ENCODE measurements at places on chromosomes 16 and 17.

DNA sequence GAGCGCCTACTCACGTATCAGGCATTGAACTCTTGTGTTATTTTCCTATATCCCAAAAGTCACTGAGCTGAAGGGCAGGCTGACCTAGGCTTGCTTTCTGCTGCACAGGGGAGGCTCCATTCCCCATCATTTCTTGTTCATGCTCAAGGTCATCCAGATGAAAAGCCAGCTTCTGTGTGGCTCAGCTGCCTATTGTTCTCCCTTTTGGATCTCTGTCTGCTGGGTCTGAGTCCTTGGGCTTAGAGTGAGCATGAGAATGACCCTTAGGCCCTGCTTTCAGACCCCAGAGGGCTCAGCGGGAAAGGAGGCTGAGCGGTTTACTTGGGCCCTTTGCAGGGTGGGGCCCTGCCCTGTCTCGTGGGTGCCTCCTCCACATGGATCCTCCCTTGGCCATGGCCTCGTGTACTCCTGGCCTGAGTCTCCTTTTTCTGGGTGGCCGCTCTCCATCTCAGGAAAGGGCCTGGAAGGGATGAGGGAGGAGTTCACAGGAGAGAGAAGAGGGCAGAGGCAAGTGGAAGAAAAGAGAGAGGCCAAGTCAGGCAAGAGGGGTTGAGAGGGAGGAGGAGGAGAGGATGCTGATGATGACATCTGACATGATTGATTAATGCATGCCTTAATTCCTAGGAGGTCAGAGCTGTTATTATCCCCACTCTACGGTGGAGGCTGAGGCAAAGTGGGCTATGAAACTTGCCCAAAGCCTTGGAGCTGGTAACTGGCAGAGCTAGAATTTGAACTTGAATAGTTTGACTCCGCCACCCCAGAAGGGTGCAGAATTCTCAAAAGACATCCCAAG, 19.8 kb upstream of the MAP3K14 start:
- DNase-seq, result no peak

DNA sequence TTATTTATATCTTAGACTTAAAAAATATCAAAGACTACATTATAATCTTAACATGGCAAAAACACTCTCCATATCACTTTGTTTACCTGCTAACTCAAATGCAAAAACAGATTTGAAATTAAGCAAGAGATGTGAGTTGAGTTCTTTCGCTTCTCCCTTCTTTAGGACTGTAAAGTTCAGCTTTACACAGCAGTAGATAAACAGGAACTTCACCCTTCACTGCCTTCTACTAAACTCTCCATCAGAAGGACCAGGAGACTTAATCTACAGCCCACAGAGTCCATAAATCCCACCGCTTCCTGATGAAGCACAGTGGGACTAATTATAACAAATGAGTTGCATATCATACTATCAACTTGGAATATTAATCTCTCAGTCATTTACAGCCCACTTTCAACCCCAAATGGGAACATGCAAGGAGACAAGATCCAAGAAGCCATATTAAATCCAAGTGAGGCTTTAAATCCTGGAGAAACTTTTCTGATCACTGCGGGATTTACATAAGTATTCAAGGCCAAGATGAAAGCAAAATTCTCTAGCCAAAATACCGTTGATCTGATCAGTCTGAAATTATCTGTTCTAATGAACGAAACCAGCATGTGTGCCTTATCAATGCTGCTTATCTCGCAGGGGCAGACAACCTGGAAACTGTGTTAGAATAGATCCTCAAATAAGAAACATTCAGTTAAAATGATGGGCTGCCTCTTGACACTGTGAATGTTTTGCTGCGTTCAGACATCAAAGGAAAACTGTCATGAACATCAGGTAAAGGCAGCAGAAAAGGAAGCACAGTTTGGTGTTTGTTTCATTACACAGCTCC, 1.6 kb downstream of the AMFR start:
- DNase-seq, result no peak

DNA sequence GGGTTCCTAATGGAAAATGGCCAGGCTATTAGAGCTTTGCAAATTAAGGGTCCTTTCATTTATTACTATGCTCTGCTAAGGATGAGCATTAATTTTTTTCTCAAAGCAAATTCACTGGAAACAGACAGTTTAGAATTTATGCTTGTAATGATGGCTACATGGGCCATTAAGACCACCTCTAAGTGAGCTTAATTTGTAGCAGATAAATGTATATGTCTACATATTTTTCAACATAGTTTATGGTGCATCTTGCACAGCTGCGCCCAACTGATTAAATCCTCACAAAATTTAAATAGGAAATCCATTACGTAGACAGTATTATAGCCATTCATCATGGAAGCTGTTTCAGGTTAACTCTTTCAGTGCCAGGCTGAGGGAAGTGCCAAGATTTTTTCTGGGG, 220.9 kb downstream of the CBLN1 start:
- no peak for DNase-seq

DNA sequence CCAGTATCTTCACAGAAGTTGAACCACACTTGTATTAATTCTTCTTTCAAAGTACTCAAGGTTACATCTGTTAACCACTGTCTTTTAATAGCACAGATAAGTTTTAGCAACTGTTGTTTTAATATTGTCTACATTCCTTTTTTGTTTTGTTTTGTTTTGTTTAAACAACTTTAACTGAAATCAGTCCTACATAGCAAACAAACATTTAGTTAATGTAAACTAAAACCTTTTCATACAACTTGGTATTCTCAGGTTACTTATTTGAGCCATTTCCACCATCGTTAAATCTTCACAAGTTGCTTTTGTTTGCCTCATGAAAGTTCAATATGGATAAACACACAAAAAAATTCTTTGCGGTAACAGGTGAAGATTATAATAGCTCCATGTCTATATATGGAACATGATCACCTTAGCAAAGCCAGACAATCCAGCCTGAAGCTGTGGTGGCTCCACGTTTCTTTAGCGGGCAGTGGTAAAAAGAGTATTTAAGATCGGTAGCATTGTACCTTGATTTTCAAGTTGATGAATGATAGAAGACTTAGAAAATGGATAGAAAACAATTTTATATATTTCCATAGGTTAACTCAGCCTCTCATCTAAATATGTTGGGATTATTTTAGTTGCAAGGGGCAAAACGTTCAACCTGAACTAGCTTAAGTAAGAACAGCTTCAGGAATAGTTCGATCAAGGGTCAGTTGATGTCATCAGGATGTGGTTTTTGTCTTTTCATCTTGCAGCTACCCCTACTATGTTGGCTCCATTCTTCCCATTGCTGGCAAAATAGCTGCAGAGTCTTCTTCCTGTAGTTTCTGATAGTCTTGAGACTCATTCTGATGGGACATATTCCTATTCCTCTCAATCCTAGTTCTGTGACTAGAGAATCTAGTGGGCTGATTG, 182.8 kb downstream of the FTO start:
- DNase-seq, result no peak

DNA sequence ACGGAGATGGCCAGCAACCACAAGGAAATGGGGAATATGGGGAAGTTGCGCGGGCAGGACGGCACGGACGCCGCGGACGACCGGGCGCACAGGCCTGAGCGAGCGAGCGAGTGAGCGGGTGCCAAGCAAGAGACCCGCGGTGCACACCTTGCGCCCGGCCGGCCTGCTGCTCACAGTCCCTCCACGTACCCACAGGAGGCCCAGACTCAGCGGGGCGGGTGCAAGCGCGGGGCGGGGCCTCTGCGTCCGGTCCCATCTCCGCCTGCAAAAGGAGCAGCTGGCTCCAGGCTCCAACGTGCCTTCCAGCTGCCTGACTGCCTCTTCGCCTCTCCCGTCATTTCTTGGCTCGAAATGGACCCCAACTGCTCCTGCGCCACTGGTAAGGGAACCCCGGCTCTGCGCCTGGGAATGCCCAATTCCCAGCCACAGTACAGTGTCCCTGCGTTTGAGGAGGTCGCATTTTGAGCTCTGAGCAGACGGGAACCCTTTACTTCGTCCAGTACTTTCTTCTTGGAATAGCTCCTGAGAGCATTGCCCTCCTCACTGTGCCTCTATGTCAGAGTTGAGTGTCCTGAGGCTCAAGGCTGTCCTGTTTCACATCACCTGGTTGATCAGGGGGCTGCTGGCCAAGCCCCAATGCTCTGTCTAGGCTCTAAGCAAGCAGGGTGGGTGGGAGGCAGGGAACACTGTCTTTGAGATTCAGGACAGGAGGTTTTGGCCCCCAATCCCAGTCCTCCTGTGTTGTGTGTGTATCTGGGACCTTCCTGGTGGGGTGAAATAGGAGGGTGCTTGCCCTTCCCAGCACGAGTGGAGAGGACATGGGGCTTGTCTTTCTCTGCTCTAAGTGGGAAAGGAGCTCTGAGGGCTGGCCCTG, 8.1 kb upstream of the MT1E start:
- DNase-seq, result no peak

DNA sequence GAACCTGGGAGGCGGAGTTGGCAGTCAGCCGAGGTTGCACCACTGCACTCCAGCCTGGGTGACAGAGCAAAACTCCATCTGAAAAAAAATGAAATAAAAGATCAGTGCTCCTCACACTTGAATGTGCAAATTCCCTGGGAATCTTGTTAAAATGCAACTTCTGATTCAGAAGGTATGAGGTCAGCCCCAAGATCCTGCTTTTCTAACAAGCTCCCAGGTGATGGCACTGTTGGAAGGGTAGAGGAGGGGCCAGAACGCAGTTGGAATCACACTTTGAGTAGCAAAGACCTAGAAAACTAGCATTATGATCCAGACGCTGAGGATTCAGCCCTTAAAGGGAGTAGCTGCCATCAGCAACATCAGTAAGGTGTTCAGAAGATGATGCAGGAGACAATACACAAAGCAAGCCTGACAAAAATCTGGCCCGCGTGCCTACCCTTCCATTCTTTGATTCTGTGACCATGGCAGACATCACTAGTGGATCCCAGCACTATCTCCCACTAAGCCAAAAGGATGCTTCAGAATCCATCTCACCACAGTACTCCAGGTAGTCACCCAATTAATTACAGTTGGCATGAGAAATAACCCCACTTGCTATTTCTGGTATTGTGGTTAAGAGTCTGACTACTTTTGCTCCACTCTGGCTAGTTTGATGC, 33.1 kb upstream of the MEIOC start:
- DNase-seq, result no peak

GRCh38 chr16:73617738-73618137, 569.8 kb upstream of the ZFHX3 start:
- no peak for DNase-seq

DNA sequence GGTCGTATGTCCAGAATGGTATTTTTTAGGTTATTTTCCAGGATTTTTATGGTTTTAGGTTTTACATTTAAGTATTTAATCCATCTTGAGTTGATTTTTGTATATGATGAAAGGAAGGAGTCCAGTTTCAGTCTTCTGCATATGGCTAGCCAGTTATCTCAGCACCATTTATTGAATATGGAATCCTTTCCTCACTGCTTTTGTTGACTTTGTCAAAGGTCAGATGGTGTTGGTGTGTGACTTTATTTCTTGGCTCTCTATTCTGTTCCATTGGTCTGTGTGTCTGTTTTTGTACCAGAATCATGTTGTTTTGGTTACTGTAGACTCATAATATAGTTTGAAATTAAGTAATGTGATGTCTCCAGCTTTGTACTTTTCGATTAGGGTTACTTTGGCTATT, 26.4 kb upstream of the TEKT1 start:
- DNase-seq, result no peak

- no peak for DNase-seq
These were observed 27.1 kb downstream of the PPM1D start for GRCh38 chr17:60627124-60627523.

DNA sequence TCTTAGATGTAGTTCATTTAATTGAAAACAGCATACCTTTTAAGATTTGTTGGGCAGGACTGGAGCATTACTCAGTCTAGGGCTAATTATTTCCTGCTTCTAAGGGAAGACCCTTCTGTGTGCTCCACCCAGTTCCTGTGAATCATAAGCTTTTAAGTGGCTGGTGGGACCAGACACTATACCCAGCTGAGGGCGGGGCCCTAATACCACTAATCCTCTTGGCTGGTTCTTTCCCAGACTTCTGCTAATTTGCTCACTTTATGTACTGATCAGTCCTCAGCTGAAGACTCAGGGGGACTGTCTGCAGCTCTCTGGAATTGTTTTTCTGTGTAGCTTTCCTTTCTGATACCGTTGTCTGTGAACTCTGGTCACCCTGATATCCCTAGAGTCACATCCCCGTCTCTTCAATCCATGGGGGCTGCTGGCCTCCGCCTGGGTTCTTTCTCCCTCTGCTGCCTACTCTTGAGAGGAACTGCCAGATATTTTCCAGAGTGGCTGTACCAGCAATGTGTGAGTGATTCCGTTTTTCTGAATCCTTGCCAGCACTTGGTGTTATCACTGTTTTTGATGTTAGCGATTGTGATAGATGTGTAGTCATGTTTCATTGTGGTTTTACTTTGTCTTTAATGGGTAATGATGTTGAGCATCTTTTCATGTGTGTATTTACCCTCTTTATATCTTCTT, 35.1 kb downstream of the MFSD11 start:
- no peak for DNase-seq

- DNase-seq, result no peak
These were observed 538.2 kb upstream of the CDH5 start for GRCh38 chr16:65828296-65828695.

Measured in renal pelvis (tissue), 12 donors.